ENCODE measurements at places on chromosomes 3 and 15. TPM values are rescaled to one million over a fixed set of nuclear protein-coding genes. Genes with fewer than 3 reads are reported as not detected.

CGNL1 gene
- not detected for total RNA-seq

ACKR2 gene
- 0.20 TPM for total RNA-seq

GRCh38 chr15:86061581-86061980, 18.1 kb upstream of the AGBL1 start:
- no peaks in the 10 kb centered on the region for H3K36me3 ChIP-seq
- no peak overlapping the region for H3K27ac ChIP-seq
- no peak overlapping the region for H3K4me3 ChIP-seq
- no peak for DNase-seq

- H3K27ac ChIP-seq, result no peak overlapping the region
- H3K4me3 ChIP-seq, result no peak overlapping the region
- no peaks in the 10 kb centered on the region for H3K27me3 ChIP-seq
- H3K4me1 ChIP-seq, result no peaks in the 10 kb centered on the region
- DNase-seq, result no peak
- no peaks in the 10 kb centered on the region for H3K36me3 ChIP-seq
These were observed 58.4 kb upstream of the POLG start for GRCh38 chr15:89393056-89393455.

DNA sequence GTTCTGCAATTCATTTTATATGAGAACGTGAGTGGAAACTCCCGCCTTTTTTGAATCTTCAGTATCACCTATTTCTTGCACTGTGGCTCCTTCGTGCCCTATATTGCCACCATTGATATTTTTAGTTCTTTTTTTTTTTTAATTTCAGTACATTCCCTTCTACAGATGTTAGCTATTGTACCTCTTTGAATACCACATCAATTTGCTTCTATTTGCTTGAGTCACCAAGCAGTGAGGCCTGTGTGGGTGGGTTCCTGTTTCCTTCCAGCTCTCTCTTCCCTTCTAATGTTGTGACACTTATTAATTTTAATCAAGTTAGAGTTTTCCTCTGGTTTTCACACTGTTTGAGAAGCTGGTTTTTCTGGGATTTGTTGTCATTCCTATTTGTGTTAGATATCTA, 8.7 kb downstream of the HACD2 start:
- H3K27me3 ChIP-seq, result no peaks in the 10 kb centered on the region
- no peaks in the 10 kb centered on the region for H3K4me1 ChIP-seq

GRCh38 chr3:141009496-141009895, 41.7 kb upstream of the SPSB4 start:
- H3K4me1 ChIP-seq, result no peaks in the 10 kb centered on the region
- H3K36me3 ChIP-seq, result no peaks in the 10 kb centered on the region
- no peak overlapping the region for H3K4me3 ChIP-seq
- no peak overlapping the region for H3K27ac ChIP-seq
- no peak for DNase-seq
- peaks cover 5% of the 10 kb centered on the region for H3K27me3 ChIP-seq

GRCh38 chr3:47035645-47036044, 56.2 kb downstream of the NBEAL2 start:
- H3K36me3 ChIP-seq, result peaks cover 38% of the 10 kb centered on the region
- no peak overlapping the region for H3K27ac ChIP-seq
- H3K4me3 ChIP-seq, result no peak overlapping the region
- no peaks in the 10 kb centered on the region for H3K27me3 ChIP-seq
- H3K4me1 ChIP-seq, result peaks cover 18% of the 10 kb centered on the region
- DNase-seq, result no peak

- no peak overlapping the region for H3K27ac ChIP-seq
- H3K36me3 ChIP-seq, result no peaks in the 10 kb centered on the region
- no peaks in the 10 kb centered on the region for H3K4me1 ChIP-seq
- DNase-seq, result no peak
These were observed 10.9 kb upstream of the COL6A6 start for GRCh38 chr3:130506031-130506430.

- no peak overlapping the region for H3K27ac ChIP-seq
- no peak for DNase-seq
- H3K4me3 ChIP-seq, result no peak overlapping the region
These were observed 3.6 kb downstream of the ABHD17C start for GRCh38 chr15:80698676-80699075.

GRCh38 chr3:155093261-155093660, 13.1 kb downstream of the MME start:
- H3K36me3 ChIP-seq, result no peaks in the 10 kb centered on the region
- no peak overlapping the region for H3K27ac ChIP-seq
- no peaks in the 10 kb centered on the region for H3K27me3 ChIP-seq

GRCh38 chr3:150237490-150237889, 170.6 kb upstream of the TSC22D2 start:
- no peaks in the 10 kb centered on the region for H3K4me1 ChIP-seq
- H3K27me3 ChIP-seq, result no peaks in the 10 kb centered on the region
- no peaks in the 10 kb centered on the region for H3K36me3 ChIP-seq
- H3K27ac ChIP-seq, result no peak overlapping the region
- DNase-seq, result no peak

DNA sequence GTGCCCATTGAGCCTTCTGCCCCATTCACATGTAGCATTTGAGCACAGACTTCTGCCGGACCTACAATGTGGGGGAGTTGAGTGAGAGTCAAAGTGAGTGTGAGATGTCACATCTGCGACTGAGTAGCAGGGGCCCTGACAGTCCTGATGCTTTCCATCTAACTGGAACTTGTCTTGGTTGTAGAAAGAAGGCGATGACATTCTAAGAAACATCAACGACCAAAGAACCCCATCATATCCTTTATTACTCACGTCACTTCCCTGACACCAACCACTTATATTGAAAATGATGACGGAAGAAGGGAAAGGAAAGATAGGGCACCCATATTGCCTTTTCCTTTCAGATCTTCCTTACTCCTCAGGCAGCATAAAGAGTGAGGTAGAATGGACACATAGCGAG, 30.5 kb downstream of the SMAD3 start:
- no peak overlapping the region for H3K27ac ChIP-seq
- peaks cover 91% of the 10 kb centered on the region for H3K4me1 ChIP-seq
- H3K4me3 ChIP-seq, result no peak overlapping the region
- no peaks in the 10 kb centered on the region for H3K36me3 ChIP-seq
- DNase-seq, result no peak

GRCh38 chr15:69098771-69099170, 61.7 kb upstream of the GLCE start:
- no peak overlapping the region for H3K27ac ChIP-seq
- H3K4me3 ChIP-seq, result no peak overlapping the region
- no peaks in the 10 kb centered on the region for H3K36me3 ChIP-seq
- DNase-seq, result no peak

GRCh38 chr15:65115542-65115941, 542 bp upstream of the UBAP1L start:
- peaks cover 25% of the 10 kb centered on the region for H3K36me3 ChIP-seq
- H3K27me3 ChIP-seq, result no peaks in the 10 kb centered on the region
- no peak for DNase-seq
- H3K4me1 ChIP-seq, result no peaks in the 10 kb centered on the region
- no peak overlapping the region for H3K27ac ChIP-seq

PLS1 gene
- 3.7 TPM for total RNA-seq

DNA sequence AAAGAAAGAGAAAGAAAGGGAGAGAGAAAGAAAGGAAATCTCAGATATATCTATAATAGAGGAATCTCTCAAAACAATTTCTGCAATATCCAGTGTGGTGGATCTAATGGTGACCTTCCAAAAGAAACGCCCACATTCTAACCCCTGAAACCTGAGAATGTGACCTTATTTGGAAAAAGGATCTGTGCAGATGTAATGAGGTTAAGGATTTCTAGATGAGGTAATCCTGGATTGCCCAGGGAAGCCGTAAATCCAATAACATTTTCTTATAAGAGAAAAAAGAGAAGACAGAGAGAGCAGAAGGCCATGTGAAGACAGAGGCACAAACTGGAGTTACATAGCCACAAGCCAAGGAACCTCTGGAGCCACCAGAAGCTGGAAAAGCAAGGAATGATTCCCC, 307.6 kb downstream of the ZBTB20 start:
- no peak for DNase-seq
- H3K27me3 ChIP-seq, result no peaks in the 10 kb centered on the region
- H3K4me1 ChIP-seq, result no peaks in the 10 kb centered on the region
- H3K4me3 ChIP-seq, result no peak overlapping the region
- H3K27ac ChIP-seq, result no peak overlapping the region

DNA sequence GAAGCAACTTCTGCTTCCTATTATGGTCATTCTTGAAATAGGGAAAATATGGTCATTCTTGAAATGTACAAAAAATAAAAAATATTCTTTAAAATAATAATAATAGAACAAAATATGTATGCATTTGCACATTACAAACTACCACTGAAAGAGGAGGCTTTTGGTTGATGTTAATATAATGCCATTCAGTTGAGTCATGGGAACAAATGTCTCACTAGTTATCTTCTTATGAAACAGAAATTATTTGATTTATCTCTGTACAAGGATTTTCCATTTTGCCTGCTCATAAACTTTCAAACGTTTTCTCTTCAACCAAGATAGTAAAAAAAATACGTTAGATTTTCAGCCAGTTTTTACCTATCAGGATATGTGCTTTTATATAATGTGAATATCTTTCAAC, 1662.7 kb downstream of the OTOL1 start:
- H3K36me3 ChIP-seq, result no peaks in the 10 kb centered on the region
- H3K4me3 ChIP-seq, result no peak overlapping the region
- H3K27me3 ChIP-seq, result no peaks in the 10 kb centered on the region
- H3K4me1 ChIP-seq, result no peaks in the 10 kb centered on the region
- H3K27ac ChIP-seq, result no peak overlapping the region
- no peak for DNase-seq

LNP1 gene
- 1.6 TPM for total RNA-seq

PPP1R14D gene
- not detected for total RNA-seq

DNA sequence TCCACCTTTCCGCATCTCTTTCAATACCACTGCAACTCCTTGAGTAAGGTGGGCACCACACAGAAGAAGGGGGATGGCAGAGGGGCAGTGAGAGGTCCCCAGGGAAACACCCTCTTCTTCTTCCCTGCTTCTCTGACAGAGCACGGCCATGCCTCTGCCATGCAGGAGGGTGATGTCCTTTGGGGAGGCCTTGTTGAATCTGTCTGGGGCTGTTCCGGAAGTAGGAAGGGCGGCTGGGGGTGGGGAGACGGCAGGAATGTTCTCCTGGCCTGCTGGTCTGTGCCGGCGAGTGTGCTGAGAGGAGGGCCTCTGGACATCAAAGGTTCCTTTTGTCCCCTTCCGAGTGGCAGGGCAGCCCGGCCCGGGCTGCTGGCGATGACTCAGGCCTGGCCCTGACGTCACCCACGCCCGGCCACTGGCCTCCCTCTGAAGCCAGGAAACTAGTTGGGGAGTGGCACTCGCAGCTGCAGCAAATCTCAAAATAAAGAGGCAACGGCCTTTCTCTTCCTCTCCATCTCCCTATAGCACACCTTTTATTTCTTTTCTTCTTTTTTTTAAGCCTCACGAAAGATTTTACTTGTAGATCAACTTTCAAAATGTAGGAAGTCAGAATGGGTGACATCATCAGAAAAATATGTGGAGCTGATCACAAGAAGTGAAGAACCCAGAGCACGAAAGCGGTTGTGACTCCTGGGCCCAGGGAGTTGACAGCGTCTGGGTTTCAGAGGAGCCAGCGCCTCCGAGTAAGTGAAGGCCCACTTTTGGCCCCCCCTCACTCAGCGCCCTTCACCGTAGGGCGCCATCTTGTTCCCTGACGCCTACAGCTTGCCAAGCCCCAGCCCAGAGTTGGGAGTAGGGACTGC, at the start of gene ZBTB38:
ZBTB38 (plus strand) TSS at position 443 of the 863 bp plus-strand sequence. CDS start 73,885 bp downstream, outside the sequence.
- H3K4me1 ChIP-seq, result peaks cover 3% of the 10 kb centered on the region
- H3K4me3 ChIP-seq, result no peak within 1 kb of the TSS
- DNase-seq, result no peak
- no peaks in the 10 kb centered on the region for H3K27me3 ChIP-seq
- H3K36me3 ChIP-seq, result no peaks in the 10 kb centered on the region

GRCh38 chr3:133213937-133214336, 175.7 kb downstream of the TMEM108 start:
- no peaks in the 10 kb centered on the region for H3K27me3 ChIP-seq
- no peaks in the 10 kb centered on the region for H3K4me1 ChIP-seq
- no peak overlapping the region for H3K4me3 ChIP-seq
- H3K36me3 ChIP-seq, result no peaks in the 10 kb centered on the region

- no peak overlapping the region for H3K4me3 ChIP-seq
- H3K36me3 ChIP-seq, result no peaks in the 10 kb centered on the region
- no peaks in the 10 kb centered on the region for H3K4me1 ChIP-seq
- no peak for DNase-seq
- H3K27me3 ChIP-seq, result no peaks in the 10 kb centered on the region
- H3K27ac ChIP-seq, result no peak overlapping the region
These were observed 150.9 kb downstream of the TPRA1 start for GRCh38 chr3:127439621-127440020.

DNA sequence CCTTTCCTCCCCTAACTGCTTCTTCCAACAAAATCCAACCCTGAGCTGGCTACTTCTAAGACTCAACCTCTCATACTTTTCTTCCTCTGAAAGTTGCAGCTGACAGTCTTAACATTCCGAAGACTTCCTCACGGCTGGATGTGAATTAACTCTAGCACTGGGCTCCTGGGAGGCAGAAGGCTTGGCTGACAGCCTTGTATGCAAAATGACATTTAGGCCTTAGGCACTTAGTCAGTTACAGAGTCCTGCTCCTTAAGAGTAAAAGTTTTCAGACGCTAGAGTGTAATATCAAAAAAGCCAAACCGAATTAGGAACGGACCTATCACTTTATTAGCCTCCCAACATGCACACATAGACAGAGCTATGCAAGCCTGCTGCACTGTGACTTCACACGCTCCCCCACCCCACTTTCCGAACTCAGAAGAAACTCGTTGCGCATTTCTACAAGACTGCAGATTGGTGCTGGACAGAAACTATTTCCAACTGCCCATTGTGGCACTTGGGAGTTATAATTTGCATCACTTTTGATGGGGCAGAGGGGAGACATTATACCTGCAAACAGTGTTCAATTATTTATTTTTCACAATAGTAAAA, 15.5 kb upstream of the ANXA2 start:
- no peaks in the 10 kb centered on the region for H3K27me3 ChIP-seq
- no peaks in the 10 kb centered on the region for H3K36me3 ChIP-seq
- peaks cover 10% of the 10 kb centered on the region for H3K4me1 ChIP-seq
- no peak for DNase-seq
- H3K27ac ChIP-seq, result no peak overlapping the region

GRCh38 chr15:90986790-90987507, 7.4 kb downstream of the PRC1 start:
- no peak overlapping the region for H3K4me3 ChIP-seq
- no peak overlapping the region for H3K27ac ChIP-seq
- no peak for DNase-seq
- peaks cover 4% of the 10 kb centered on the region for H3K36me3 ChIP-seq
- peaks cover 4% of the 10 kb centered on the region for H3K4me1 ChIP-seq
- H3K27me3 ChIP-seq, result no peaks in the 10 kb centered on the region

- no peaks in the 10 kb centered on the region for H3K4me1 ChIP-seq
- no peak overlapping the region for H3K27ac ChIP-seq
- no peaks in the 10 kb centered on the region for H3K27me3 ChIP-seq
- no peak overlapping the region for H3K4me3 ChIP-seq
These were observed 78.6 kb upstream of the ADAMTS9 start for GRCh38 chr3:64766440-64766839.

Measured in CD8-positive, alpha-beta memory T cell (primary cell).